ENCODE measurements at places on chromosomes 2 and 18.

GRCh38 chr2:170354855-170355780 is 177.2 kb downstream of the MYO3B start:
- DNase-seq = no peak

- DNase-seq = no peak
These were observed 83.9 kb upstream of the MAPRE2 start for GRCh38 chr18:34957119-34957863.

DNA sequence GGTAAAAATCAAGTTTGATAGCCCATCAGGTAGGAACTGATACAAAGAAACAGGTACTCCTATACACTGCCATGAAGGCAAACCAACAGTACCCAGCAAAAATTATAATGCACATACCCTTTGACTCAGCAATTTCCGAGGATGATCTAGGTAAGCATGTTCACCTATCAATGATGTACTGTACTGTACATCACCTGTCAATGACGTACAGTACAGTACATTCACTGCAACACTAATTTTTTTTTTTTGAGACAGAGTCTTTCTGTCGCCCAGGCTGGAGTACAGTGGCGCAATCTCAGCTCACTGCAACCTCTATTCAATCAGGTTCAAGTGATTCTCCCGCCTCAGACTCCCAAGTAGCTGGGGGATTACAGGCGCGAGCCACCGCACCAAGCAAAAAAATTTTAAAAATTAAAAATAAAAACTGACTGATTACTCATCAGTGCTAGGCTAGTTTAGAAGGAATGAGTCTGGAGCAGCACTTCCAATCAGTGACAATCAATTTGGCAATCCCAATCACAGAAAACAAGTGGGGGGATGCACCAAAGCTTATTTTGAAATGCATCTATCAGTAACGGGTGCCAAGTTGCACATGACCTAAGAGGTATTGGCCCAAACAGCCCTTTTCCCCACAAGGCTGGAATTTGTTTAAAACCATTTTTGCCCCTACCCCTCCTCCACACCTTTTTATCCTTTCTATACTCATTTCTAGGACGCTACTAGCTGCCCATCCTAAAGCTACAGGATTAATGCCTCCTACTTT is 8.2 kb downstream of the SRSF7 start:
- DNase-seq = no peak

GRCh38 chr18:805755-806110 is 6.3 kb downstream of the YES1 start:
- DNase-seq = no peak

- no peak for DNase-seq
These were observed 16.5 kb downstream of the DOK1 start for GRCh38 chr2:74571058-74571457.

- DNase-seq = no peak
These were observed 140.4 kb downstream of the SMAD2 start for GRCh38 chr18:47790036-47790435.

DNA sequence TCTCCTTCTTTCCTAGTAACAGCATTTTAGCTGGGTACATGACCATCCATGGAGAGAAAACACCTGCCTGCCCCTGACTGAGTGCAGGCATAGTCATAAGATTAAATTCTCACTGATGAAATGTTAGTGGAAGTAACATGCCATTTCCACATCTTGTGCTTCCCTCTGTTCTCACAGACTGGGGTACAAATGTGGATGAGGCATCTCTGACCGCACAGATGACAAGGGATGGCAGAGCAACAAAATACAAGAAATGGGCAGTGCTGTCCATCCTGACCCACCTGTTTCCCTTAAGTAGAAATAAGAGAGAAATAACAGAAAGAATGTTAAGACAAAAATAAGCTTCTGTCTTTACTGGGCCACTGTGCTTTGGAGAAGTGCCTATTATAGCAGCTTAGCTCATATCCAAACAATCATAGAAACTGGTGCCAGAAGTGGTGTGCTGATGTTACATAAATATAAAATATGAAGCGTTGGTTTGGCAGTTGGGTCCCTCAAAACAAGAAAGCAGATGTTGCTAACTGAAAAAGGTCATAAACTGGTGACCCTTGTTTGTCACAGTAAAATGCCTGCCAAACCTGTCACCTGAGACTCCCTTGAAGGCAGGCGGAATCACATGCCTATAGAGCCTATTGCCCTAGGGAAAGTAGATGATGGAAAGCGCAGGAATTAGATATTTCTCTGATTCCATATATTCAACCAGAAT is 72.4 kb upstream of the CCDC150 start:
- DNase-seq = no peak

GRCh38 chr18:6939972-6940371 is 177.6 kb downstream of the LAMA1 start:
- no peak for DNase-seq

- no peak for DNase-seq
These were observed 639 bp downstream of the MAIP1 start for GRCh38 chr2:199956062-199956380.

- no peak for DNase-seq
These were observed 72.5 kb upstream of the NFU1 start for GRCh38 chr2:69509750-69510140.

DNA sequence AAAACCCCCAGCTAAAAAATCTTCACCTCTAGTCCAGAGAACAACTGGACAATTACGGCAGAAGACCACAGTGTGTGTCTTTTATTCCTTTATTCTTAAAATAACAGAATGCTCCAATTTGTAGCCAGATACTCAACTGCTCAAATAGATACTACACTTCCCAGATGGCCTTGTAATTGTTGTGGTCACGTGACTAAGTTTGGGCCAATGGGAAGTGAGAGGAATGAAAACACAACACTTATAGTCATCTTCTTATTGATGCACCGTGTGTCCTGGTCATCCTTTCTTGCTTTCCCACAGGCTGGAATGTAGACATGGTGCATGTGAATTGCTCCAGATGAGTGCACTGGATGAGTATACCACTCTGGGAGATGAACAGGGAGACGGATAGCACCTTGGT is 145.1 kb downstream of the CDC42EP3 start:
- no peak for DNase-seq

DNA sequence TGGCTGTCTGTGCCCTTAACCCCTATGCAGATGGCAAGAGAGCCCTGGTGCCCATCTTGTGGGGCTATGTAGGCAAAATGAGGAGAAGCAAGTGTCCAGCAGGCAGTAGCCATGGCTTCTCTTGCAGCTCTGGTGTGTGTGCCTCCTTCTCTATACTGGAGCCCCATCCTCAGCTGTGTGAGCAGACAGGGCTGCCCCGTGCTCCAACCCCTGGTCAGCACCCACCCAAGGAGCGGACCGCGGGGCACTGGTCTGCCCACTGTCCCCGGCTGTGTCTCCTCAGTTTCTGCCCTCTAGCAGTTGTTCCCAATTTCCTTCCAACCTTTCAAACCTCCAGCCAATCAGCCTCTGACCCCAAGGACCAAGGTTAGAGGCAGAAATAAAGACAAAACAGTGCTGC is 134.9 kb upstream of the GLI2 start:
- DNase-seq = no peak

- no peak for DNase-seq
These were observed 205.1 kb downstream of the RND3 start for GRCh38 chr2:150282357-150282756.

GRCh38 chr18:76306685-76307292 is 188.3 kb downstream of the ZNF516 start:
- no peak for DNase-seq

DNA sequence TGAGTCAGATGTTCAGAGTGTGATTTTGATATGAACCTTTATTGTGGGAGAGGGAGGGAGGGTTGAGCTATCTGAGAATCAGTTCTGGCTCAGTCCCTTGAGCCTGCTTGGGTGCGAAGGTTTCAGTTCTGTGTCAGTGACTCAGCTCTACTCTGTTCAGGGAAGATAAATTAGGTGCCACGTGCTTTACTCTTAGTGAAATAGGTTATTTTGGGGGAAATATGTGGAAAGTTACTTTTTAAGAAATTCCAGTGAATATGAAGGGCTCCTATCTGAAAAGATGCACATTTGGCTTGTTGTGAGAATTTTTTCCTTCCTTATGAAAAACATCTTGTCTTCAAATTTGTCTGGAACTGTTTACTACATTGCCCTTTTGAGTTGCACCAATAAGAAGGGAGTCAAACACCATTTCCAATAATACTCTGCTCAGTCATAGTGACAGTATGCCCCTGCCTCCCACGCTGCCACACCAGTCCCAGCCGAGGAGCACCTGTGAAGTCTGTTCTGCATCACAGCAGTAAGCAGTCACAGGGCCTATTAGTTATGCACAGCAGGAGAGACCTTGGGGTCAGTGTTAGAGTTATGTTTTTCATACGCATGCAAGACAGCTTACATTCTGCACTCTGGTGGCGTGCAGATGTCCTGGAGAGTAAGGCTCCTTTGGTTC is 32.8 kb upstream of the DNAH7 start:
- no peak for DNase-seq

DNA sequence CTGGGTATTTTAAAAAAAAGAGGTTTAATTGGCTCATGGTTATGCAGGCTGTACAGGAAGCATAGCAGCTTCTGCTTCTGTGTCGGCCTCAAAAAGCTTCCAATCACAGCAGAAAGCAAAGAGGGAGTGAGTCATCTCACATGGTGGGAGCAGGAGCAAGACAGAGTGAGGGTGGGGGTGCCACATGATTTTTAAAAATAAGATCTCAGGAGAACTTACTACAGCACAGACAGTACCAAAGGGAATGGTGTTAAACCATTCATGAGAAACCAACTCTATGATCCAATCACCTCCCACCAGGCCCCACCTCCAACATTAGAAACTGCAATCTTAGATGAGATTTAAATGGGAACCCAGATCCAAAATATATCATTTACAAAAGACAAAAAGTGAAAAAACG is 14.6 kb downstream of the ZNF519 start:
- DNase-seq = no peak

GRCh38 chr2:119197529-119198239 is 25.9 kb upstream of the STEAP3 start:
- DNase-seq = no peak

DNA sequence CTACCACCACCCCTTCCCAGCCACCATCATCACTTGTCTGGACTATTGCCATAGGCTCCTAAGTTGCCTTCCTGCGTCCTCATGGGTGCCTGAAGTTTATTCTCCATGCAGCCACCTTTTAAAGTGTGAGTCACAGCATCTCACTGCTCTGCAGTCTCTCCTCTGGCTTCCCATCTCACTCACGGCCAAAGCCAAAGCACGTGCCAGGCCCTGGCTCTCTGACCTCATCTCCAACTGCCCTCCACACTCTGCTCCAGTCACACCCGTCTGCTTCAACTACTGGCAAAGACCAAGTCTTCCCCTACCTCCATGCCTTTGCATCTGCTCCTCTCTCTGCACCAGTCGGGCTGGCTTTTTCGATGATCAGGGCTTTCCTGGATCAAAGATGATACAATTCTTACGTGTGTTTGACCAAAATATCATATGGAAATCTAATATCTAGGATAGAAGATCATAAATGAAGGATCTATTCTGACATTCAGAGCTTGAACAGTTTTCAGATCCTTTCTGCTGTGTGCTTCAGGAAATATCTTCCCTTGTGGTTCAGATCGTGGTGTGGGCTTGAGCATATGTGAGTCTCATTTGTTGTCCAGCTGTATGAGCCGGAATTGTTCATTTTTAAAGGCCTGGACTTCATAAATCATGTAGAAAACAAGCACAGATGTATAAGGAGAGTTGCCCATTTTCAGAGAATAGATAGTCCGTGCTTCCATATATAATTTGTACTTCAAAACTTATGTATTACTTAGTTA is 175.6 kb downstream of the PRKCE start:
- no peak for DNase-seq

DNA sequence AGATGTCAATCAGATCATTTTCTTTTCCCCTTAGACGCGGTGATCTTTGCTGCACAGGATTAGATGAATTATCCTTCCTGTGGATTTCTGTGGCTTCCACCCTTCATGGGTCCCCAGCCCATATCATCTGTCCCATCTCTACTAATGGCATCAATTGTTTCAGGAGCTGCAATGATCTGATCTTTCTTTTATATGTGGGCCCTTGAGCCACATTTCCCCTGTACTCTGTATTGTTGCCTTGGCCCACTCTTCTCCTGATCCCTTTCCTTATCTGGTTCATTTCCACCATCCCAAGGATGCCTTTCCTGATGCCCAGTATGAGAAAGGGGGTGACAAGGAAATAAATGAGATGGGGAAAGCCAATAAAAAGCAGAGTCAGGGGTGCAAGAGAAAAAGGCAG is 24.7 kb downstream of the SP140 start:
- no peak for DNase-seq

DNA sequence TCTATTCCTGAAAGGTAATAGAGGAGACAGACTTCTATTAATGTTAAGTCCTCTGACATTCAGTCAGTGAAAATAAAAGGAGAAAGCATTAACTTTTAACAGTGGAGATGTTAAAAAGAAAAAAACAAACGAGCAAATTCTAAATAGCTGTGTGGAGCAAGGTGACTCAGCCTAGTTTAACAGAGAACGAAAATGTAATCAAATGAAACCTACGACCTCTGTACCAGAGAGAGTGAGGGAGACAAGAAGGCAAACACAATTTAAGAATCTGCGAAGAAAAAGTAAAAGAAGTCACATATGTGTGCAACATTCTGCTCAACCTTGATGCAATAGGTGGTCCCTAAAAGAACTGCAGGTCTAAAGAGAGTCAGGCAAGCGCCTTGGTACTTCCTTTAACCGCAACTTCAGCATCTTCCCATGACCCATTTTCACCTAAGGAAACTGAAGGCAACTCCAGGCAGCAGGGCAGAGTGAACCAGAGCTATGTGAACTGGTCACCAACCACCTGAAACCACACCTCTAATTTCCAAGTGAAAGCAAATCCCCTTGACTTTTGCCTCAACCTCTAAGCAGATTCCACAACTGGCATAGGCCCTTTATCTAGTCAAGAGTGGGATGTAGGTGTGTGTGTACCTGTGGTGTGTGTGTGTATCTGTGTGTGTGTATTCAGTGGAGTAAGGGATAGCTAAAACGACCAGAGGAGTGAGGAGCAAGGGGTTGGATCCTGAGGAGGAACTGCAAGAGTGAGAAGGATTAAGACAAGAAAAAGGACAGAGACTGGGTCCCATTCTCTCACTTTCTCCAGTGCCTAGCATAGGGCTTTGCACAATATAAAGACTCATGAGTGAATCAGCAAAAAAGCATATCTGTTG is 43.0 kb downstream of the FIGN start:
- DNase-seq = no peak

DNA sequence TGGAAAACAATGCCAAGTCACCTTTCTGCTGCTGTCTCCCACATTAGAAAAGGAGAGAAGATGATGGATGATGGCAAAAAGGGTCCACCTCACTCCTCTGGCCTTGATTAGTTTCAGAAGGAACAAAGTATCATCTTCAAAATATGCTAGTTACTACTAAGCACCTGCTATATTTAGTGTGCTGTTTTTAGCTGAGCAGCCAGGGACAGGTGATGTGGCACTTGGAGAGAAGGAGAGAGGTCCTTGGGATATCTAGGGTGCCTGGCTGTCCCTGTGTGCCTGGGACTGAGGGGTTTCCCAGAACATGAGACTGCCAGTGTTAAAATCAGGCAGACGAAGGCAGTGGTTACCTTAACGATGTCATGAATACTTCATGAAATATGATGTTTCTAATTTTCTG is 235.5 kb upstream of the NT5C1B start:
- DNase-seq = no peak

Data from iPS DF 6.9 (cell line).